ENCODE measurements at places on chromosomes 11 and 22. TPM values are rescaled to one million over a fixed set of nuclear protein-coding genes. Genes with fewer than 3 reads are reported as not detected.

Gene CCDC188
- not detected for total RNA-seq

Gene RTN4RL2
- 0.66 TPM for total RNA-seq

Gene TMEM123
- 152 TPM for total RNA-seq

DNA sequence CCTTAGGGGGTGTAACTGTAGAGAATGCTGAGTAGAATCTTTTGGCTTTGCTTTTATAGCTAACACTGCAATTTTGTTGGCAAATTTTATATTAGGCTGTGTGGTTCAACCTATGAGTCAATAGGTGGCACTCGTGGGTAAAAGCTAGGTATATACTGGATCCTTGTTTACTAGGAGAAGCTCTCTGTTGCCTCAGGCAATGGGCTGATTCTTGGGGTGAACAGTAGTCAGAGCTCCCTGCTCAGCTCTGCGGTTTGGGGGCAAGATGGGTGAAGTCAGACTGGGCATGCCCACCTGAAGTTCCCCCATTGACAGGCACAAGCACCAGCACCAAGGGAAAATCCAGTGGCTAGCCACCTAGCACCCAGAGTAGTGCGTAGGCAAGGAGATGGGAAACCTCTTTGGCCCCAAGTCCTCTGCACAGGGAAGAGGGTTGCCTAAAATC lies 238.7 kb downstream of the FAM181B start:
- H3K27me3 ChIP-seq: no peaks in the 10 kb centered on the region
- no peak overlapping the region for H3K4me3 ChIP-seq
- H3K27ac ChIP-seq: no peak overlapping the region
- no peaks in the 10 kb centered on the region for H3K36me3 ChIP-seq

DNA sequence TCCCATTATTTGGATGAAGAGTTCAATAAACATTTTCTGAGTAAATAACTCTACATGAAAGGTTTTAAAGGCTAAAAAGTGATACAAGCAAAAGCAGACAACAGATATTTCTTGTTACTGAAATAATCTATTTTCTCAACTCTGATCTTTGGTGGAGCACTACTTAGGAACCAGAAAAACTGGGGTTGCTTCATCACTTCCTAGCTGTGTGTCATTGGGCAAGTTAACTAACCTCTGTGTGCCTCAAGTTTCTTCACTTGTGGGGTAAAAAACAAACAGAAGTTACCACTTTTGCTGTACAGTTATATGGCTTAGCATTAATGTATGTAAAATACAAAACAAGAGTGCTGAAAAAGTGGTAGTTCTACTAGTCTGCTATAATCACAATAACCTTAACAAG lies 5.6 kb downstream of the MAPK1 start:
- H3K4me1 ChIP-seq: peaks cover 60% of the 10 kb centered on the region
- H3K27ac ChIP-seq: no peak overlapping the region
- no peak for DNase-seq
- no peaks in the 10 kb centered on the region for H3K36me3 ChIP-seq
- no peaks in the 10 kb centered on the region for H3K27me3 ChIP-seq
- H3K4me3 ChIP-seq: no peak overlapping the region

DNA sequence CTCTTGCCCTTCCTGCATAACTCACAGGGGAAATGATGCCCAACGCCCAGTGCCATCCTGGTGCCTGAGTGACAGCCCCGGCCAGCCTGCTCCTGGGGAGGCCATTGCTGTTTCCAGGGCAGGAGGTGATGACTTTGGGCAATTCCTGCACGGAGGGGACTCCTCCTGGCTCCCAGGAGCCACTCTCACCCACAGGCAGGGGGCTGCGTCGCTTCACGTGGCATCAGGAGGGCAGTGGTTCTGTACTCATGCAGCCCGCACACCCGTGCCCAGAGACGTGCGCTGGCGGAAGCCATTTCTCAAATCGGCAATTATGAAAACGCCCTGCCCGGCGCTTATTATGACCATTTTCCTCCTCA lies 272.3 kb downstream of the CTTN start:
- no peaks in the 10 kb centered on the region for H3K36me3 ChIP-seq
- no peaks in the 10 kb centered on the region for H3K27me3 ChIP-seq
- DNase-seq: no peak
- no peak overlapping the region for H3K4me3 ChIP-seq
- no peaks in the 10 kb centered on the region for H3K4me1 ChIP-seq

DNA sequence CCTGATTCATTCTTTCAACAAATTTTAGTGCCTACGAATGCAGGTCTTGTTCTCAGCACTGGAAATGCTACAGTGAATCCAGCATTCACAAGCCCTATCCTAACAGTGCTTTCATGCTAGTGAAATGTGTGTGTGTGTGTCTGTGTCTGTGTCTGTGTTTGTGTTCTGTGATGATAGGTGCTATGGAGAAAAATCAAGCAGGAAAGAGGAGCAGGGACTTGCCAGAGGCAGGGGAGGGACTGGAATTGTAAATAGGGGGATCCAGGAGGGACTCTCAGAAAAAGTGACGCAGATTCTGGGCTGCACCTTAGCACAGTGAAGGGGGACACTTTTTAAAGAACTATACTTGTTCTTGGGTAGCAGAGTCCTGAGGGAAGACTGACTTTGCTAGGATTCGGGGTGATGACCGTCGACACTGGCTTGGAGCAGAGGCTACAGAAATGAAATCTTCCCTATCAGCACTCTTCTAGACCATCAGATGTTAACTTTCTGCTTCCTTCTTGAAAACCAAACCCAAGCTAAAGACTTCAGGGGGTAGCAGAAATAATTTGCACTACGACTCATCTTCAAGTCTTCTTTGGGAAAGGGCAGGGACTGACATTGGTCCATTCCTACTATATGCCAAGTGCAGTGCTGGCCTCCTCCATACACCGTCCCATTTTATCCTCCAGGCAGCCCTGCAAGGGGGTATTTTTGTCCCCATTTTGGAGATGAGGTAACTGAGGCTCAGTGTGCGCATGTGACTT lies 39.3 kb upstream of the PTPRJ start:
- no peak for DNase-seq
- no peak overlapping the region for H3K4me3 ChIP-seq
- no peaks in the 10 kb centered on the region for H3K36me3 ChIP-seq
- H3K27me3 ChIP-seq: no peaks in the 10 kb centered on the region
- no peak overlapping the region for H3K27ac ChIP-seq
- H3K4me1 ChIP-seq: no peaks in the 10 kb centered on the region

- peak overlapping the region; percentile 96 for H3K27ac ChIP-seq
- H3K4me3 ChIP-seq: peak overlapping the region; percentile 91
- H3K27me3 ChIP-seq: no peaks in the 10 kb centered on the region
- H3K4me1 ChIP-seq: peaks cover 22% of the 10 kb centered on the region
- no peaks in the 10 kb centered on the region for H3K36me3 ChIP-seq
Measured at GRCh38 chr11:45847911-45848316, 639 bp downstream of the CRY2 start.

- no peak overlapping the region for H3K27ac ChIP-seq
- no peaks in the 10 kb centered on the region for H3K4me1 ChIP-seq
- H3K4me3 ChIP-seq: no peak overlapping the region
- H3K36me3 ChIP-seq: no peaks in the 10 kb centered on the region
- no peaks in the 10 kb centered on the region for H3K27me3 ChIP-seq
Measured at GRCh38 chr22:38435010-38435409, 20.0 kb downstream of the KCNJ4 start.
